ENCODE measurements at places on chromosomes 5 and 9.

DNA sequence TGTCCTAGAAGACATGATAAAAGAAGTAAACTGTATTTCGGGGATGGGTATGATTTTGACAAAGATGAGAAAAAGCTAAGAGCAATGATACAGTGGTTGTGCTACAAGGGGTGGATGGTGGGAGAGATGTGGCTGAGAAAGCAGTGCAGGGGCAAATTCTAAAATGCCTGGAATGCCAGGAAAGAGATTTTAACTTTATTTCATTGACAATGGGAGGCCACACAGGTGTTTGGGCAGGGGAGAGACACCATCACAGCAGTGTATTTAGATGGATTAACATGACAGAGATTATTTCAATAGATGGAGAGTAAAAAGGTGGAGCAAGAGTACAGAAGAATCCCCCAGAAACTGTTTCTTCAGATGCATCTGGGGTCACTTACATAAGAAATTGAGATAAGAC lies 71.2 kb downstream of the MAMDC2 start:
- DNase-seq, result no peak

- no peak for DNase-seq
Measured at GRCh38 chr5:91328743-91329142, 54.4 kb downstream of the ARRDC3 start.

- DNase-seq, result no peak
Measured at GRCh38 chr5:61538722-61539501, 206.9 kb downstream of the ZSWIM6 start.

DNA sequence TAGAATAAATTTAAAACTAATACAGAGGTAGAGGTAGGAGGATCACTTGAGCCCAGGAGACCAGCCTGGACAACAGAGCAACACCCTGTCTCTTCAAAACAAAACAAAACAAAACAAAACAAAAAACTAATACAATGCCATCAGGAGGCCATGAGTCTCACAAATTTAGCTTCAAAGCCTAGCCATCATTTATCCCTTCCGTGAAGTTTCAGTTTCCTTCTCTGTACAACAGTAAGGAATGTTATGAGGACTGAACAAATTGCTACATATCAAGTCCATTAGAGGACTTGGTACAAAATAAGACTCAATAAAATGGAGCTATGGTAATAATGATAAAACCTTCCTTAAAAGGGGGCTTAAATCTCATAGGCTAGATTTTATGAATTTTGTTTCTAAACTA lies 60.8 kb downstream of the MAPKAP1 start:
- no peak for DNase-seq

DNA sequence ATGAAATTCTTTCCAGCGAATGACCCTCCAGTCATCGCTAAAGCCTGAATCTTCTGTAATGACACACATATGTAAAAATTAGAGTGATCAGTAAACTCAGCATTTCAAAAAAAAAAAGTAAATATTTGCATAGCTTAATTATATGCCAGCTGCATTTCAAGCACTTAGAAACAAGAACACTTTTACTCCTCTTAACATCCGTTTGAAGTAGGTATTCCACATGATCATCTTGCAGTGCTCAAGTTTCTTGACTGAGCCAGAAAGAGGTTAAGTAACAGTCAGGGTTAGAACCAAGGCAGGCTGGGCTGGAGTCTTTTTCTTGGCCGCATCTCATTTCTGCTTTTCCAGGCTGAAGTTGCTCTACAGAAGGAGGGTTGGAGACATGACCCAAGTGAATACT lies 27.6 kb downstream of the EGFLAM start:
- no peak for DNase-seq

GRCh38 chr5:132065351-132065937 lies 5.0 kb downstream of the IL3 start:
- no peak for DNase-seq
